ENCODE measurements at places on chromosomes 1 and 21.

DNA sequence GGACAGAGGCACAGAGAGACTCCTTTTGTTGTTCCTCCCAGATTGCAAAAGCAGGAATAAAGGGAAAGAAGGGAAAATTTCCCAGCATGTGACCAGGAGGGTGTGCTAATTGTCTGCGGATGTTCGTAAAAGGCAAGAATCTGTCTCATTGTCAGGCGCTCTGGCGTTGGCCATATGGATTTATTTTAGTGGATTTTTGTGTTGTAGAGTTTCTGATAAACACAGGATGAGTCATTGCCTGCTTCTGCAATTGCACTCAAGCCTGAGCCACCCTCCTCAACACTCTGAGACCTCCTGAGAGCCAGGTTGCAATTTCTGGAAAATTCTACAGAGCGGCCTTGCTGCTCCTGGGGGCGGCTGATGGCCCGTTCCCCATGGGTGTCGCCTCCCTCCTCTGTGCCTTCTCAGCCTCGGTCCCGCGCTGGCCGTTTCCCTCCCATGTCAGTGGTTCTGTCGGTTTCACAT, 227.7 kb downstream of the KAZN start:
- no peak for DNase-seq

- DNase-seq = no peak
Measured at GRCh38 chr1:10444795-10445397, 4.9 kb upstream of the CORT start.

GRCh38 chr1:43933386-43934100, at the start of gene ARTN:
ARTN (plus strand) TSS chr1:43933801; CDS start chr1:43935657, 1,856 bp downstream.
- peak; percentile 21 for DNase-seq

- DNase-seq = no peak
Measured at GRCh38 chr1:18300376-18300775, 180.4 kb upstream of the KLHDC7A start.

DNA sequence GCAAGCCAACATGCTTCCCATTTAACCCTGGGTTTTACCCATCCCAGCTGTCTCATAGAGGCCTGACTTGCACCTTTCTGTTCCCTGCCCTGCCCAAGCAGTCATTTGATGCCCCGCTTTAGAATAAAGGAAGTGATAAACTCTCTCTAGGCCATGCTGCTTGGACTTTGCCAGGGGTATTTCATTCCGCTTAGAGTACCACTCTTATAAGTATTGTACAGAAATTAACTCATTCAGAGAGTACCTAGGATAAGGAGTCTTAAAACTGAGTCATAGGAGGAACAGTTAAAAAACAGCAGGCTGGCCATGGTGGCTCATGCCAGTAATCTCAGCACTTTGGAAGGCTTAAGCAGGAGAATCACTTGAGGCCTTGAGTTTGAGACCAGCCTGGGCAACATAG, 21.0 kb upstream of the LYST start:
- DNase-seq = no peak

GRCh38 chr21:41612674-41613532, 104.9 kb upstream of the TMPRSS2 start:
- DNase-seq = no peak

GRCh38 chr1:30258876-30259275, 464.5 kb downstream of the MATN1 start:
- no peak for DNase-seq

- no peak for DNase-seq
Measured at GRCh38 chr1:213444224-213444623, 393.2 kb downstream of the RPS6KC1 start.

DNA sequence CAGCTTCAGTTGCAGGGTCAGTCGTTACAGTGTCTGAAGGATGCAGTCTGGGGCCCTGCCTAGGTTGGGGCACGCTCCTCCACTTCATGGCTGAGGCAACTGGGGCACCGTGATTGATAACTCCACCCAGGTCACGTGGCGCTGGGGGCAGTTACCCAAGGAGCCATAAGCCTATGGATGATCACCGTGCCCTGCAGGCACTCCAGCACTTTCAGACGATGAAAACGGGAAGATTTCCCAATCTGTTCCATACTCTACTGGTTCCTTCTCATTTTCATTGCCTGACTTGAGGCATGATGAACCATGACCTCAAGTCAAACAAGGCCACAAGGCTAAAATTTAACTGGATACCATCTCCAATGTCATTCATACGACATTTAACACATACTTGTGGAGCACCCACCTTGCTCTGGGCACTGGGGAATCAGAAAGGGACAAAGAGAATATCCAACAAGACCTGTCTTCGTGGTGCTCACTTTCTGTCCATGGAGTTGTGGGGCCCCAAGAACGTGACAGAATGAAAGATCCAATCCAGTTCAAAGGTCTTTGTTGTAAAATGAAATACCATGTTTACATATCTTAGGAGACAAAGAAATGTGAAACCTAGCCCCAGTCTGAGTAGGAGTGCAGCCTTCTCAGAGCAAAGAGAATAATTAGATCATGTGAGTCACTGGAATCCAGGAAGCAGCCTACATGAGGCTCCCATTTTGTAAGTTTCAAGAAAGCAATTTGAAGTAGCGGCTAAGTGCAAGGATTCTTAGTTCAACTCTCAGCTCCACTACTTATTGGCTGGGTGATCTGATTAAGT, 39.4 kb upstream of the SPOCD1 start:
- DNase-seq = no peak

DNA sequence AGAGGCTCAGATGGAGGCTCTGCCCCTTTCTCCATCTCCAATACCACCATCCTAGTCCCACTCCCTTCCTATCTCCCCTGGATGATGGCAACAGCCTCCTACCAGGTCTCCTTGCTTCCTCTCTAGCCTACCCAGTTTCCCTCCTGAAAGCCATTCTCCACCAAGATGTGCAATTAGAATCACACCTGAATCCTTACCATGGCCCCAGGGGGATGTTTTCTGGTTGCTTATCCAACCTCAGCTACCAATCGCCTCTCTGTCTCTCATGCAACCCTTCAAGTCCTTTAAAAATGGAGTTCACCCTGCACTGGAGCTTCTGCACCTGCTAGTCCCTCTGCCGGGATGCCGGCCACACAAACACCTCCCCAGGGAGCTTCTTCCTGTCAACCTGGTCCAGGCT, 2.9 kb downstream of the RCAN1 start:
- no peak for DNase-seq

GRCh38 chr21:46357335-46357604, 33.3 kb downstream of the PCNT start:
- no peak for DNase-seq
